RWPE1 (cell line): ENCODE measurements at places on chromosomes 7 and 10.

DNA sequence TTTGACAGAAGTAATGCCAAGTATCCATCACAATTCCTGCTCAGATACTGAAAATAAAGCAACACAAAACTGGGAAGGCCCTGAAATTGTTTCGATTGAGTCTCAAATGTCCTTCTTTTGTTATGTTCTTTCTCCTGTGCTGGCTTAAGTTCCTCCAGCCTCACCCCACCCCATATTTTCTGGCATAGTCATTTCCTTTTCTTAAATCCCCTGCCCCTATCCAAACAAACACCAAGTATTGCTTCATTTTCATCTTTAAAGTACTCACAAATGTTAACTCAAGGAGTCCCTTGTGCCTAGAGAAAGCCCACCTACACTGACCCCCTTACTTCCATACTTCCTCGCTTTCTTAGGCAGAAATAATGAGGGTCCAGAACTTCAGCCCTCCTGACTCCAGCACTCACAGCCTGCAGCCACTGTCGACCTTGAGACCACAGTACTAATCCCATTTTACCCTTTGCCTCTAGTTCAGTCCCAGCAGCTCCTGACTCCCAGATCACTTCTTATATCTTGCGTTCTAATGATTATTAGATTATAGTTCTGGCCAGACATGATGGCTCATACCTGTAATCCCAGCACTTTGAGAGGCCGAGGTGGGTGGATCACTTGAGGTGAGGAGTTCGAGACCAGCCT is 73.2 kb upstream of the ST8SIA6 start:
- DNase-seq: peak; percentile 86

- no peak for DNase-seq
Observed at GRCh38 chr10:80281784-80282765, 7.4 kb downstream of the MAT1A start.

DNA sequence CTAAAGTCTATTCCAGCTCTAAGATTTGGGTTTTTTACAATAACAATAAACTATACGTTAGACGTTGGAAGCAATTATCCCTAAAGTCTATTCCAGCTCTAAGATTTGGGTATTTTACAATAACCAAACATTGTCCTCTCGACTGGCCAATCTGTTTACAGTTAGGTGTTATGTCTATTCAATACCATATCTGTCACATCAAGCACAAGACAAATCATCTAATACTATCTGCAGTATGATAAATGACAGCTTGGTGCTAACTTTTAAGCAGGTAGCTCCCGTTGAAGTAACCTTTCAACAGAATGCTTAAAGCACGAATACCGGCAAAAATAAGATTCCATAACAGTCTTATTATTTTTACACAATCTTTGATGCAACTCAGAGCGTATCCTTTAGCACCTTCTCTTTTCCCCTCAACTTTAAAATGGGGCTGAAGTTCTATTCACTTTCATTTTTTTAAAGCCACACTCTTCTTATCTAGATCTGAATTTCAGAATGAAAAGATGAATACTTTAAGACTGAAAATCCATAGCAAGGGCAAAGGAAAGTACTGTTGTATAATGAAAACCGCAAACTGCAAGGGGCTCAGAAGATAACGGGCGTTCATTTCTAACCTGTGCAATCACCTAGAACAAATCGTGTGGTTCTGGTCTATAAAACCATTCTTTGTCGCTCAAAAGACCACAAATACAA is 925 bp downstream of the H2AZ2 start:
- DNase-seq: no peak

DNA sequence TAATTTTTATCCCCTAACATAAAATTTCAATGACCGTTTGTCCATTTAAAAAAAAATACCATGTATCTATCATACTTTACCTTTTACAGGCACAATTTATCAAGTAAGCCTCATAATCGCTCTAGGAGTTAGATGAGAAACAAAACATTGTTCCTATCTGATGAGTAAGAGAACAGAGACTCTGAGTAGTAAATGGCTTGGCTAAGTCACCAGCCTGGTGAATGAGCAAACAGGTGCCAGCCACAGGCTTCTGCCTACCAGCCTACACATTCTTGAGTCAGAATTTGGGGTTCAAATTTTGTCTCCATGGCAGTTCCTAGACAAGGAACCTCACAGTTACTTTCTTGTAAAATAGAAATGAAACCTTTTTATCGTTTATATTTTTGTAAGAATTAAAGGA is 235.4 kb downstream of the HGF start:
- no peak for DNase-seq

- DNase-seq: peak; percentile 8
Observed at GRCh38 chr7:107501593-107501992, 31.7 kb downstream of the GPR22 start.

- DNase-seq: peak; percentile 85
Observed at GRCh38 chr10:73940634-73941221, 29.8 kb downstream of the PLAU start.

DNA sequence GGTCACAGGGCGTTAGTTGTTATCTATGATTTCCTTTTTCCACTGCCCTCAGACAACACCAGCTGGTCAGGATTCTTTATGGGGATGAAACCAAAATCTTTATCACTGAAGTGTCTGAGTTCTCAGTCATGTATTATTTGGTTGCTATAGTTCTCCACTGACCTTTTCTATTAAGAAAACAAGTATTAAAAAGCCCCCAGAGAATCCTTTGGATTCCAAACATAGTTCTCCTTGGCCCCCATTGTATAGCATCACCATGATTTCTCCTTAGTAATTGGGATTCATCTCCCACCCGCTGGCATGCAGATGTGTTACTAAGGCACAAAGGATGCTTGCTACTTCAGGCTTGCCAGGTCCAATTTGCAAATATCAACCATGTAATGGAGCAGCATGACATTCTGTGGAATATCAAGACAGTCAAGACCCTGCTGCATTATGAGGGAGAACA is 94.3 kb downstream of the IQUB start:
- no peak for DNase-seq

GRCh38 chr10:11446864-11447263 is 164.6 kb downstream of the USP6NL start:
- no peak for DNase-seq

DNA sequence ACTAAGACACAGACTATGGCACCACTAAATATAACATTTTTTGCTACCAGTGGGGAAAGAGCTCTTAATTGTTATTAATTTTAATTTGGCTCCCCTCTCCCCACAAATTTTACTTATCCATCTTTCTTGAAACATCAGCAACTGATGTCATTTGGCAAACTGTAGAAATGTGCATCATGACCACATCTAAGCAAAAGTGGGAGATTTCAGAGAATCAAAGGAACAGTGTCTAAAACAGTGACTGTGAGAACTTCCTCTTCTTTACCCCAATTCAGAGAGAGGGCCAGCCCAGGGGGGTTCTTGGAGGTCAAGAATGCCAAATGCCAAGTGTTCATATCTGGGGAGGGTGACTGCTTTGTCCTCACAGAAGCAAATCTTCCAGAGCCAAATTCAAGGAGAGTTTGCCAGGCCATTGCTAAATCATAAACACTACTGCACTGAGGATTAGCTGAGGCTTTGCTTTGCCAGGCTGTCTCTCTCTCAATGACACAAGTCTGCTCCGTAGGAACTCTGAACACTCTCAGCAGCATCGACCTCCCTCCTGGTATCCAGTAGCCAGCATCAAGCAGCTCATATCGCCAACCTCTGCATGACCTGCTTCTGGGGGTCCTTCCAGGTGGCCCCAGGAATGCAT is 65.6 kb downstream of the ITIH5 start:
- DNase-seq: no peak

DNA sequence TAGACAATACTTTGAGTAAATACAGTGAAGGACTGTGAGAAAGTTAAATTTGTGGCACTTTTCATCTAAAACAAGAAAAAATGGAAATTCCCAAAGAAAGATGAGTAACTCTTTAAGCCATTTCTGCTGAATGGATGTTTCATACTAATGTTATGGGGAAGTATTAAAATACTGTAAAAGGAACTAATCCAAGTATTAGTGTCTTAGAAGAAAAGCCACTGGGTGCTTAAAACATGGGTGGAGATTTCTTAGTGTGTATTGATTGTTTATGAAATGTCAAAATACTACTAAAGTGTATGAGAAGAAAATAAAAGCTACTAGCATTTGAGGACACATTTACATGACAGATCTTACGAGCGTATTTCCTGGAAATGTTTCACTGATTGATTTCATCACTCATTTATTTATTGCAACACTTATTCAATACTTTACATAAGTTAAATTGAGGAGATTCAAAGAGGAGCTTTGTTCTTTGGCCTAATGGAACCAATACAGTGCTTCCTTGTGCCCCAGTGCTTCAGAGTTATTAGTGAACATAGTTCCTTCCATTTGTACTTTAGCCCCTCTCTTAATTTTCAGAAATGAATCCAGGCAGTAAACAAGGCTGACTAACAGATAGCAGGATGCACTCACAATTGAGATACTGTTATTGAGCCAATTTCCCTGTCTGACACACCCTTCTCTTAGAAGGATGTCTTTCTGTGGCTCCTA is 155.5 kb upstream of the AHR start:
- no peak for DNase-seq

DNA sequence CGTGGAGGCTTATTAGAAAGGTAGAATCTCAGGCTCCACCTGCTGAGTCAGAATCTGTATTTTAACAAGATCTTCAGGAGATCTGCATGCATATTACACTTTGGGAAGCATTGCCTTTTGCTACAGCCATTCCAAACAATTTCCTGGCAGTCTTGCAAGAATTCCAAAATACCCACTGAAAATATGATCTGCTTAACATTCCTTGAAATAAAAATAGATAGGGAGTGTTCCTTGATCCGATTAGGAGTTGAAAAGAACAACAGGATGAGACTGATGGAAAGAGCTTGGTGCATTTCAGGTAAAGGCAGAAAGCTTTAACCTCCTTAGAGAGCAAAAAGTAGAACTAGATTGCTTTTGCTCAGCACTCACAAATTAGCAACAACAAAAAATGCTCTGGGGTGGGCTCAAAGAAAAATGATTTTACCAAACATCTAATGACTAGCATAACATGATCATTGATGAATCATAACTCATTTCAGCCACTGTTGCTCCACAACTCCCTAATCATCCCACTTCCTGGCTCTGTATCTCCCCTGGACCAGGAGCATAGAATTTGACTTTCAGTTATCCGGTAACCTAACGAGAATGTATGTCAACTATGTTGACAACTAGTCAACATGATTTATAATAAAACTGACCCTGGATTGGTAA is 115.2 kb downstream of the RNLS start:
- no peak for DNase-seq

DNA sequence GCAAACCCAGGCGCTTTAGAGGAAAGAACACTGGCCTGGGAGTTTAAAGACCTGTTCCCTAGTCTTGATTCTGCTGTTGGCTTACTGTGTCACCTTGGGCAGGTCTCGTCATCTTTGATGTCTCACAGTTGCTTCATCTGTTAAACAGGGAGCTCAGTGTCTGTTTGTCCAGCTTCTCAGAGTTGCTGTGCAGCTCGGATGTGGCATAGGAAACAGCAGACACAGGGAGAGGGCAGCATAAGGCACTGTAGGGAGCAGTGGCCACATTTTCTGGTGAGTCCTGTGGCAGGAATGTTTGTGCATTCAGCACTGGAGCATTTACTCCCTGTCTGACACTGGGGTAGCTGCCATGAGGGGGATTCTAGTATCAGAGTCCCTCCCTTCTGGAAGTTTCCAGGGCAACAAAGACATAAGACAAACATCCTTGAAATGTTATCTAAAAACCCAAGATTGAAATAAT is 2.0 kb downstream of the REPIN1 start:
- no peak for DNase-seq

GRCh38 chr10:33385686-33386085 is 51.2 kb upstream of the NRP1 start:
- DNase-seq: no peak

DNA sequence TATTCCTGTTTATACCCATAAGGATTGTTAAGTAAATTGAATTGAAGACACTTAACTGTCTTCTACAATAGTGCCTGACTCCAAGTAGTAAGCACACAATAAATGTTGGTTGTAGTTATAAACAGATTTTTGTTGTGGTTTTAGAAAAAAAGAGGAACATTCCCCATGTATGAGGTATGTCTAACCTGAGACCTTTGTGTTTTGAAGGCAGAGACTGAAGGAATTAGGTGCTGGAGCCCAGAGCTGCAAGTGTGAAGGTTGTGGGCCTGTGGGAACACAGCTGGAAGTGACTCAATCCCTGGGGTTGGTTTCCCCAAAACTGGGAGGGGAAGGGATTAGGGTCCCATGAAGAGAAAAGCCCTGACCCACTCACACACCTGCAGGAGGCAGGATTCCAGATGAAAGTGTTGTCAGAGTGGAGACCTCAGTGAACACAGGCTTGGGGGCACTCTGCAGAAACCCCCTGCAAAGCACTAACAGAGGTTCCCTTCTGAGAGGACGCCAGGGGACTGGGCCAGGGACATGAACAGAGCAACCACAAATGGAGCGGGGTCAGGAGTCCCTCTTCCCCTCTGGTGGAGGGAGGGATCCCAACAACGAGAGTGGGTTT is 265.1 kb upstream of the KLF14 start:
- DNase-seq: no peak

DNA sequence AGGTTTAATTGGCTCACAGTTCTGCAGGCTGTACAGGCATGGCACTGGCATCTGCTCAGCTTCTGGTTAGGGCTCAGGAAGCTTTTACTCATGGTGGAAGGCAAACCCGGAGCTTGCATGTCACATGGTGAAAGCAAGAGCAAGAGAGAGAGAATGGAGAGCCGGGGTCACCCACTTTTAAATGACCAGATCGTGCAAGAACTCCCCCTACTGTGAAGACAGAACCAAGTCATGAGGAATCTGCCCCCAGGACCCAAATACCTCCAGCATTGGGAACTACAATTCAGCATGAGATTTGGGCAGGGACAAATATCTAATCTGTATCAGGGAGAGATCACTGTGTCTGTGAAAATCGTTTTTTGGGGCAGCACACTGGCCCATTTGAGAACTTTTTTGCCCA is 110.0 kb upstream of the MYO3A start:
- DNase-seq: no peak

GRCh38 chr7:136452949-136453348 is 415.5 kb upstream of the CHRM2 start:
- no peak for DNase-seq

DNA sequence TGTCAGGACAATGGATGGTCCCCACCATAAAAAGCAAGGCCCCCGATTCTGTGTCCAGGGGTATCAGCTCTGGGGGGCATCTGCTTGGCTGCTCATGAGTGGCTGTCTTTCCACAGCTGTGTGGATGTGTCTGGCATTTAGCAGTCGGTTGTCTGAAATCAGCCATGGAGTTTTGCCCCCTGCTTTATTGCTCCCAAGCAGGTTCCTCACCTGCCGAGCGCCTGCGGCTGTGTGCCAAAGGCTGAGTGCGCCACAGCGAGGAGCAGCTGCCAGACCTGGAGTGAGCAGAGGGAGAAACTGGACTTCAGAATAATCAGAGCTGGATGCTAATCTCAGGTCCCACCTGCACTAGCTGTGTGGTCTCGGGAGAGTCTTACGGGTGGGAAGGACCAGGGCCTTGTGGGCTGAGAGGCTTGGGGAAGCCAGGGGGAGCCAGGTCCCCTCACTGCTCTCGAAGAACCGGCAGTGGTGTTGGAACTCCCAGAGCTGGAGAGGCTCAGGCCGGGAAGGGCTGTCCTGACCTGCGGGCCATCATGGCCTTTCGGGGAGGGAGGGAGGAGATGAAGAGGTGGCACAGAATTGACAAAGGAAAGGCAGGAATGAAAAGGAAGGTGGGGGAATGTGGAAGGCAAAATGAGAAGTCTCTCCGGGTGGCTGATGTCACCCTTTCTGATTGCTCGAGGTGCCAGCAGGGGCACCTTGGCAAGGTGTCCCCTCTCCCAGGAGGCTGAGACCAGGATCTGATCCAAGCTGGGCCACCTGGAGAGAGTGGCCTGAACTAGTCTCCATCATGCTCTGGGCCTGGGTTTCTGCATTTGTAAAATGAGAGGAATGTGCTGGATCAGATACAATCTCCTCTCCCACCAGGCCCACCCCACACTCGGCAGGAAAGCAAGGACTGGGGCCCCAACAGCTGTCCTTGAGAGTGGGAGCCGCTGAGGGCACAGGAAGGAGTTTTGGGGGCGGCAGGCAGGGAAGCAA is 30.2 kb upstream of the LEP start:
- no peak for DNase-seq
